NCI-H187 (cell line): ENCODE measurements at places on chromosomes 11 and 22.

GRCh38 chr11:31997955-31998354 is 92.9 kb upstream of the RCN1 start:
- no peak for DNase-seq

- no peak for DNase-seq
These were observed 4.3 kb upstream of the GP1BB start for GRCh38 chr22:19719050-19719482.

DNA sequence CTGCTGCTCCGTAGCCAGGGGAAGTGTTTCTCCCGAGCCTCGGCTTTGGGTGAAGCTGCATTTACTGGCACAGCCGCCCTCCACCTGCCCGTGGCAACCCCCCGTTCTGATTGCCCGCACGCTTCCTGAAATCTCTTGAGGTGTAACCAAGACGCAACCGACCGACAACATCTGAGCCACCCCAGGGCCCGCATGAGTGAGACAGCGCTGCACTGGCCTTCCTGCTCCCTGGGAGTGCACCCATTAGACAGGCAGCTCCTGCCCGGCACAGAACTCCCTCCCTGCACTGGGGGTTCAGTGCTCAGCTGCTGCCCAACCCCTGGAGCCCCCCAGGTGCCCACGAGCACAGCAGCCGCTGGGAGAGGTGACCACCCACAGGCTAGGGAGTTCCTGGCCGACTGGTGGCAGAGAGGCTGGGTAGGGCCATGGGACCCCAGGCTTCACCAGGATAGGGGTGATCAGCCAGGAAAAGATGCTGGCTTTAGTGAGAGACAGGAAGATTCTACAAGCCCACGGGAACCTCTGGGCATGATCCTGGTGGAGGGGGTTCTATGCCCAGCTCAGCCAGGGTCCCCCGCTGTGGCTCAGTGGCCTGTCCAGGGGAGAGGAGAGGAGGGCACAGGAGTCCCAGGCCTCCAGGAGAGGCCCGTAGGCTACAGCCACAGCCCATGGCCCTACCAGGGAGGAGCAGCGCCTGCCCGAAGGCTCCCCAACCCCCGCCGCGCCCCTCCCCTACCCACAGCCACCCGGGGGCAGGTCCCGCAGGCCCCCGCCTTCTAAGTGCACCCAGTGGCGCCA is 14.6 kb downstream of the PLXNB2 start:
- DNase-seq = no peak

- no peak for DNase-seq
These were observed 78.5 kb upstream of the PITPNB start for GRCh38 chr22:27997538-27997937.
